NAMALWA (cell line): ENCODE measurements at places on chromosomes 7 and 10.

GRCh38 chr10:76036111-76036940 is 604.9 kb downstream of the LRMDA start:
- DNase-seq = peak; percentile 28

DNA sequence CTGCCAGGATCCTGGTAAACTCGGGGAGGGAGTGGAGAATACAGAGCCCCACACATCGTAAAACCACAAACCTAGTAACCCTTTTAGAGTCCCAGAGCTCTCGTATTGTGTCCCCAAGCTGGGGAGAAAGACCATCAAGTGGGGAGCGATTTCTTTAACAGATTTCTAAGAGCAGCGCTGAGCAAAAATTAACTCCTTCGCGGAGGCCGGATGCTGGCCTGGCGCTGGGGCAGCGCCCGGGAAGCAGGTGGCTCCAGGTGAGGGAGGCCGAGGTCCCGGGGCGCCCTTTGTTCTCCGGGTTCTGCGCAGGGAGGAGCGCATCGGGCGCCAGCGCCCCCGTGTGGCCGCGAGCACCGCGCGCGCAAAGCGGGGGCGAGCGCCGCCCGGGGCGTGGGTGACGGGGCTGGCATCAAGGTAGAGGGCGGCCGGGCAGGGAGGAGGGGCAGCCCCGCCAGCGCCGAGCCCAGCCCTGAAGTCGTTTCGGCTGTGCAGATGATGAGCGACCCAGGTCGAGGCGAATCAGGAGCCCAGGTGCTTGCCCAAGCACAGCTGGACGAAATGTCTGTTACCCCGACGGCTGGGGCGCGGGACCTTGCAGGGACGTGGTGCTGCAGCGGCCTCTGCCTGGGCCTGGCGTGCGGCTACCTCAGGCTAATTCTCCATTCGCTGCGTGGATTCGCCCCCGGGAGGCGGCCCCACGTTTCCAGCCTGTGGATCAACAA is 10.4 kb upstream of the FGFR2 start:
- DNase-seq = peak; percentile 34

GRCh38 chr7:8430643-8431042 is 2.8 kb upstream of the NXPH1 start:
- DNase-seq = no peak

DNA sequence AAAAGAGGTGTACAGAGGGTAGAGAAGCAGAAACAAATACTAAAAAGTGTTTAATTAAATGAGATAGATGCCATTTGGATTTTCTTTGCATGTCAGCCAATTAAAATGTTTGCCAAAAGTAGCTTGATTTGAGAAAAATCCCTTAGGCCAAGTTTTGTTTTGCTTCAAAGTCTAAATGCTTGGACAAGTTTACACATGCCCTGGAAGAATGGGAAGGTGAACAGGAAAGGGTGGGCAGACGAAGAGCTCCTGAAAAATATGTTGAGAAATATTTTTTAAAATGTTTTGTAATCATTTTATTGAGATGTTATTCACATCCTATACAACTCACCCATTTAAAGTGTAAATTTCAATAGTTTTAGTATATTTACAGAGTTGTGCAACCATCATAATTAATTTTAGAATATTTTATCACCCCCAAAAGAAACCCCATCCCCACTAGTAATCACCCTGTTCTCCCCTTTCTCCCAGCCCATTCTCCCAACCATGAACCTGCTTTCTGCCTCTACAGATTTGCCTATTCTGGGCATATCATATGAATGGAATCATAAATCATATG is 98.5 kb upstream of the ANK3 start:
- no peak for DNase-seq

- no peak for DNase-seq
Observed at GRCh38 chr7:136868496-136869000, at the start of gene CHRM2. CHRM2 (plus strand) TSS chr7:136868652; CDS start chr7:137014866, 146,214 bp downstream.

GRCh38 chr7:22223807-22224206 is 133.1 kb downstream of the RAPGEF5 start:
- DNase-seq = no peak

DNA sequence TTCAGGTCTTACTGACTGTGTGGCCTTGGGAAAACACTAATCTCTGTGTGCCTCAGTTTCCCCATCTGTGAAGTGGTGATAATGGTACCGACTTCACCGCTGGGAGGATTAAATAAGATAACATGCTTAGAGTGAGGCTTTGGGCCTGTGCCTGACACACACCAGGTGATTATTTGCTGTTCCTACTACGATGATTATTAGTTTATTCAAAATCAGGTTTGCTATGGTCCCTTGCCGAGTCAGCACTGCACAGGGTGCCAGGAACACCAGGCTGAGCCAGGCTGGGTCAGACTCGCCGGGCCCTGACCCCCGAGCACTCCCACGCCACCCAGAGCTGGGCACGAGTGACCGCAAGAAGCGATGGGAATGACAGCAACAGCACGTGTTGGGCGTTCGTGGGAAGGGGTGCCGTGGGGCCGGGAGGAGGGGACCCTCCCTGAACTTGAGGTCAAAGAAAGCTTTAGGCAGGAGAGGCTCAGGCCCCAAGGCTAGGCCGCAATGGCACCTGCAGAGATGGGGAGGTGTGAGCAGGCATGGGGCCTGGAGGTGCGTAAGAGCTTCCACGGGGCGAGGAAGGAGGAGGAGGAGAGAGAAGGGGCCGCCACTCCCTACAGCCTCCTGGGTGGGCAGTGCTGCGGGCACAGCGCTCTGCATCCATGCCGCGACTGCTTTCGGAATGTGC is 325.4 kb downstream of the DNAJB6 start:
- no peak for DNase-seq

- DNase-seq = no peak
Observed at GRCh38 chr10:88041243-88042159, 178.1 kb downstream of the PTEN start.

- no peak for DNase-seq
Observed at GRCh38 chr7:89085580-89085979, 290.0 kb upstream of the TEX47 start.

GRCh38 chr7:71707041-71707440 is 575.1 kb downstream of the GALNT17 start:
- DNase-seq = no peak

GRCh38 chr10:114478281-114478680 is 74.0 kb upstream of the AFAP1L2 start:
- no peak for DNase-seq

DNA sequence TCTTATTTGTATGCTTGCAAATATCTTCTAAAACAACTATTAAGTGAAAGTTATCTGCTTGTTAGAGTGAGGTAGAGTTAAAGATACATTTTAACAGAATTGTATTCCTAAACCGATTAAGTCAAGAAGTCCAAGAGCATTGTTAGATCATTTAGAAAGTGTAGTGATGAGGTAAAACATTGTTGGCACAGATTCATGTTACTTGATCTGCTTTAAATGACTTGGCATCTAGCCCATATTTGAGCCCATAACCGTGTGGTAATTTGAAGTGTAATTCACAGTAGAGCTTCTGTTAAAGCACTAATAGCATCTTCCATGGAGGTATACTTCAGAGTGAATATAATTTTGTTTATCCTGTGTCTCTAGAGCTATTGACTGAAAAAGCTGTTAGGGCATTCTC is 62.1 kb downstream of the PTEN start:
- no peak for DNase-seq

- DNase-seq = no peak
Observed at GRCh38 chr10:84244651-84245270, at the start of gene RGR. RGR (plus strand) TSS chr10:84245053; CDS start chr10:84245091, 38 bp downstream.

DNA sequence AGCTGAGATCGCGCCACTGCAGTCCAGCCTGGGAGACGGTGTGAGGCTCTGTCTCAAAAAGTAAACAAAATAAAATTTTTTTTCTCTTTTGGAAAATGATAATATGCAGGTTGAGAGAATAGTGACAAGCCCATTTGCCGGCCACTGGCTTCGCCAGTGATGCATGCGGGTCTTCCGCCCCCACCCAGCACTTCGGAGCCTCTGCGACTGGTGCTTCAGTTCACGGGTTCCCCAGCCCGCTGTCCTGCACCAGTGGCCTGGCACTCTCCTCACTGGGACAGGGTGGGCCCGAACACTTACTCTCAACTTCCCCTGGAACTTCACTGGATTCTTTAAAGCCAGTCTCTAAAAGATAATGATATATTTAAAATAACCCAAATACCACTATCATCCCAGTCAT is 2.7 kb downstream of the SUN1 start:
- DNase-seq = no peak

DNA sequence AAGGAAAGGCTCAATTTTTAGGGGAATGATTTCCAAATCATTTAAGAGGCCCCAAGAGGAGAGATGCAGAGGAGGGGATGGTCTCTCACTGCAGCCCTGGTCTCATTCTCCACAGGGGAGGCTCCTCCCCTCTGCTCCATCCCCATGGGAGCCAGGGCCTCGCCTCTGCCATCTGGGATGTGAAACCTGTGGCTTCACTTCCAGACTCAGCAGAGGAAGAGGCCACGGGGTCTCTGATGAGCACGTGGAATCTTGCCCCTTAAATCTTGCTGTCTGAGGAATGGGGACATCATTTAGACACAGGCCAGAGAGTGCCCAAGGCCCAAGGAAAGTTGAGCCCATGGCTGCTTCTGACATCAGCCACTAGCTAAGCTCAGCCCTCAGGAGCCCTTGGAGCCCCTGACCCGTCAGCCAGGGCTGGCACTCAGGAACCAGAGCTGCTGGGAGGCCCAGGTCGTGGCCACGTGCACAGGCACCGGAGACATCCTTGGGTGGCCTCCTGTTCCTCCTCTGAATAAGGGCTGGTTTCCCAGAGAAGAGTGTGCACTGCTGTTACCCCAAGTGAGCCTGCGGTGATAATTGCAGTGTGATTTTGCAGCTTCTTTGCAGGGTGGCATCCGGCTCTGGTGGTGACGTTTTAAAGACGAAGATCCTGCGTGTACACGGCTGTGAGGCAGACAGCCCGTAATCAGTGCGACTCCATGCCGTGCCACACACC is 50.5 kb downstream of the VIPR2 start:
- no peak for DNase-seq

- DNase-seq = no peak
Observed at GRCh38 chr10:129659508-129660268, 192.6 kb downstream of the MGMT start.

GRCh38 chr10:33237736-33238624 is 96.5 kb downstream of the NRP1 start:
- no peak for DNase-seq

DNA sequence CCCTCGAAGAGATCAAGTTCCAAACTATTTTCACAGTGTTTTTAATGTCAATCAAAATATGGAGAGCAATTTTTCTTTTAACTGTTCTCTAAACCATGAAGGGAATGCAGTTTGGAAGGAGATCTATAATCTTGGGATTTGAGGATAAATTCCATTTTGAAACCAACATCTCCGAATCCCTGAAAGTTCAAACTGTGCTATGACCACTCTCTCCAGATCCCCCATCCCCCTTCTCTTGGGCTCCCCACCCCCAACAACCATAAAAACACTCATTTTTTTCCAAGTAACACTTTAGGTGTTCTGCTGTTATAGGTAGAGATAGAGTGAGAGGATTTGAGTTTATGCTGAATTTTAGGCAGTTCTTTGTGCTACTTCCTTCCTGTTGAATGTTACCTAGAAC is 1.7 kb downstream of the CALD1 start:
- no peak for DNase-seq

DNA sequence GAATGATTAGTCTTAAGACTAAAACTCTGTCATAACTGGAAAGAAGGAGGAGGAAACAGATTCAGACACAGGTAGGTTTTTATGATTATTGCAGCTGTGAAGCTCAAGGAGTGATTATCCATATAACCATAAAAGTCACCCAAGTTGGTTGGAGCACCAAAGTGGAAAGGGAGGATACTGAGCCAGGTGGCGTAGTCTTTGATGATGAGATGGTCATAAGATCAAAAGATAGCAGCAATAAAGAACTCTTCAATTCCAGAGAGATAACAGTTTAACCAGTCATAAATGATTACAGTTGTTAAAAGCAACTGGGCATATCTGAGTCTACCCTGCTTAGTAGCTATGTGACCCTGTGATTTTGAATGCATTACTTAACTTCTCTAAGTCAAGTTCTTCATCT is 8.4 kb downstream of the ABCB1 start:
- DNase-seq = no peak

GRCh38 chr10:27723436-27723835 is 22.2 kb downstream of the MKX start:
- DNase-seq = no peak

GRCh38 chr7:33516568-33516967 is 387.2 kb downstream of the BBS9 start:
- DNase-seq = no peak

- DNase-seq = no peak
Observed at GRCh38 chr10:120459185-120459584, 2.2 kb downstream of the PLPP4 start.

GRCh38 chr10:92149261-92149660 is 141.6 kb downstream of the CPEB3 start:
- DNase-seq = no peak

DNA sequence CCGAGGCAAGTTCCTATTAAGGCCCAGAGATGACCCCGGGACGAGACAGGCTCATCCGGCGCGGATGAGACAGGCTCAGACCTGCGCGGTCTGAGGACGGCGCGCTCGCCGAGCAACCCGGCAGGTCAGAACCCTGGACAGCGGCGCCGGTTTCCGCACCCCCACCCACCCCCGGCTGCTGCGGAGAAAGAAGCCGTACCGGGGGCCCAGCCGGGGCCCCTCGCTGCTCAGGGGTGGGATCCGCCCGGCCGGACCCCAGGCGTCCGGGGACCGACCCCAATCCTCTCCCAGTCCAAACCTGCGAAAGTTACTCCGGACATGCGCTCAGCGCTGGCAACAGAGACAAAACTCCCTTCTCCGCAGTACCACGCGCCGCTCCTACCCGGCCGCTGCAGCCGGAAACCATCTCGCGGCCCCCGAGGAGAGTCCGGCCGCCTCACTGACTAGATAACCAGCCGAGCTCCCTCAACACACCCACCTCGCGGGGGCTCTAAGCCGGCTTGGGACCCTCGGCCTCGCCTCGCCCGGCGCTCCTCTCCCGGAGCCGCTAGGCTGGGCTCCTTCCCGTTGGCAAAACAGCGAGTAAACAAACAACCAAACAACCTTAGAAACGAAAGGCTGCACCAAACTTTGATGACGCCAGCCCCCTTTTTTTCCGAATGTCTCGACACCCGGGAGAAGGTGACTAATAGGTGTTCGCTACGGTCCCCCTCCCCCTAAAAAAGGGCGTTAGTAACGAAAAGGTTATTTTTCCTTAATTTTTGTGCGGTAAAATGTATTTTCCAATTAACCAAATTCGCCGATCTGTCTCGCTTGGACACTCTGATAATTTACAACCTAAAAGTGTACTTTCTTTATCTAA is 2.3 kb upstream of the DRGX start:
- no peak for DNase-seq

- DNase-seq = peak; percentile 31
Observed at GRCh38 chr10:86306628-86307278, 59.8 kb downstream of the GRID1 start.

DNA sequence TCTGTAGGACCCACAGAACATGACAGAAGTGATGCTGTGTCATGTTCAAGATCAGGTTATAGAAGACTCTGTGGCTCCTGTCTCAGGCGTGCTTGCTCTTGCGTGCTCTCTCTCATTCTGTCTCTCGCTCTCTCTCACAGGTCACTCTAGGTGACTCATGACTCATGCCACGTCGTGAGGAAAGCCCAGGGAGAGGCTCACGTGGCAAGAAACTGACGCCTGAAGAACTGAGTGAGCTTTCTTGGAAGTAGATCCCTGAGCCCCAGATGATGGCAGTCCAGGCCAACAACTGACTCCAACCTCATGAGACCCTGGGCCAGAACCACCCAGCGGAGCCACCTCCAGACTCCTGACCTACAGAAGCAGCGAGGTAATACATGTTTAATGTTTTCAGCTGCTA is 103.3 kb downstream of the DNMBP start:
- DNase-seq = no peak

- DNase-seq = no peak
Observed at GRCh38 chr10:112791447-112791846, 158.6 kb upstream of the TCF7L2 start.
